Upper lobe of left lung (tissue), 6 donors: ENCODE measurements at places on chromosomes 7 and 10.
A peak's percentile ranks its signal among the peaks of the same experiment; 100 is the strongest.

DNA sequence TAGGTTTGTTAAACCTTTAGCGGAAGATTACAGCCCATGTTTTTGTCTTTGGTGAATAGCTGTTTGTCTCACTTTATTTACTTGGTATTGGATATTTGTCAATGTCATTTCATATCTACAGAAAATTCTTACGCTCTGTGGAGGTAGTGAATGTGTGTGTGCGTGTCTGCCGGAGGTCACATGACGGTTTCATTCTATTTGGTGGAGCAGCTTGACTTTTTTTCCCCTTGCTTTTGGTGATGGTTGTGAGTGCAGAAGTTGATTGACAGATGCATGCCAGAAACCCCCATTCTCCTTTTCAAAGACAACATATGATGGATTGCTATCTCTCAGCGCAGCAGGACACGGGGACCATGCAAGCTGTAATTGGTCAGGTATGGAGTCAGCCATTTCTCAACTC lies at the start of gene POU6F2:
Gene POU6F2, plus strand, starts transcription at position 225 of the 400 bp plus-strand sequence. Its CDS starts 45 bp downstream, at position 270.
- DNase-seq: no peak

DNA sequence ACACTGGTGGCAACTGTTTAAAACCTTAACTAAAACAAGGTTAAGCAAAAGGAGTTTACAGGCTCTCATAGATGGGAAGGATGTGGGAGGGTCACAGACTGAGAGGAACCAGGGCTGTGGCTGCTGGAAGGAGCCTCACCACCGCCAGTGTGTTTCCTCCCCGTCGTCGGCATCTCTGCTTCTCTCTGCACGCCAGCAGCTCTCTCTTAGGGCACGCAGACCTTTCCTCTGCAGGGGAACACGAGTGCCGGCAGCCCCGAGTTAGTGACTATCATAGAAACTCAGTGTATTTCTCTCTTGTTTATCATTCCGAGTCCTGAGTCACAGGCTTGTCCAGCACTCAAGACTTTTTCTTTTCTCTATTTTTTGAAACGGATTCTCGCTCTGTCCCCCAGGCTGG lies 8.1 kb upstream of the SH2D4B start:
- DNase-seq: no peak

GRCh38 chr10:5895804-5896203 lies 5.8 kb downstream of the FBH1 start:
- no peak for DNase-seq

DNA sequence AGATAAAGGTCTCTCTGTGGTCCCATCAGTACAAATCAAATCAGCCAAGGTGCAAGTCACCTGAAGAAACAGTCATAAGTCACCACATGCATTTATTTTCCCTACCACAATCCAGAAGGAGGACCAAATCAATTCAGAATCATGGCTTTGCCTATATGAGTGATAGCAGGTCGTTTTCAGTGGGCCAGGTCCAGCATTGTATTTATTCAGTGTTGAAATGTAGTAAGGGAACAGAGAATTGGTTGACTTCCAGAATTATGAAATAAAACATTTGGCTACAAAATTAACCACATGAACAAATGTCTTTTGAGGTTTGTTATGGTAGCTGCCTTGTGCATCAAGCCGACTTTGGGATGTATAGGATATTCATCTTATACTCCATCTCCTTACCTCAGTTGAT lies 88.4 kb downstream of the POLR1F start:
- no peak for DNase-seq

DNA sequence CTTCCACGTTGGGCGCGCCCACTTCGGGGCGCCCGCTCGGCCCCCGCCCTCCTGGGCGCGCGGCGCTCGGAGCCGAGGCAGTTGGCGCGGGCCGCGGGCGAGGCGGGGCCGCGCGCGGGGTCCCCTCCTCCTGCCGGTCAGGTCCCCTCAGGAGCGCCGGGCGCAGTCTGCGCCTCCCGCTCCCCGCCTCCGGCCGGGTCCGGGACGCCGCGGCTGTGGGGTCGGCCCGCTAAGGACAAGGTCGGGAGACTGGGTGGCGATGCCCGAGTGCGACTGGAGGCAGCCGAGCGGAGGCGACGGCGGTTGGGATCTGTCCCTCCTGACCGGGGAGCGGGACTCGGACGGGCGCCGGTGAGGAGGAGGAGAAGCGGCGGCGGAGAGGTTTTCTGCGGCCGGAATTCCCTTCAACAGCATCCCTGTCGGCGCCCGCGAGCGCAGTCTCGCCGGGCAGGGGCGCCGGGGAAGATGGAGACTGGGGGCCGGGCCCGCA lies at the start of gene ATRNL1:
Gene ATRNL1, plus strand, starts transcription at position 80 of the 490 bp plus-strand sequence. Its CDS starts 386 bp downstream, at position 466.
- peak; percentile 88 for DNase-seq

- no peak for DNase-seq
These were observed 32.4 kb upstream of the SEMA3E start for GRCh38 chr7:83681200-83681778.

DNA sequence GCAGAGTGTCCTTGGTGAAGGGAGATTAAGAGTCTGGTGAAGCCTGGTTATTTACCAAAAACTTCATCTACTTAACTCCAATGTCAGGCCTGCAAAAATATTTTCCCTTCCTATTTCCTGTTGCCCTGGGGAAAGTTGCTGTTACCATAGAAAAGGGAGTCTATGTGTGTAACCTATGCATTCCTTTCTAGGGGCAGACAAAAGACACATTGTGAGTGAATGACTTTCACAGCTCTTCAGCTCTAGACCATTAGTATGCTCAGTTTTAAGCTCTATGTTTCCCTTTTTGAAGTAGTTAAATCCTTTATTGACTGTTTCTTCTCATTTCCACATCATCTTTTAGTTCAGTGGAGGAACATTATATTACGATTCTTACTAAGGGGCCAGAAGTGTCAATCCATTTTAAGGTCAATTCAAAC lies 45.6 kb upstream of the SGCE start:
- DNase-seq: no peak

DNA sequence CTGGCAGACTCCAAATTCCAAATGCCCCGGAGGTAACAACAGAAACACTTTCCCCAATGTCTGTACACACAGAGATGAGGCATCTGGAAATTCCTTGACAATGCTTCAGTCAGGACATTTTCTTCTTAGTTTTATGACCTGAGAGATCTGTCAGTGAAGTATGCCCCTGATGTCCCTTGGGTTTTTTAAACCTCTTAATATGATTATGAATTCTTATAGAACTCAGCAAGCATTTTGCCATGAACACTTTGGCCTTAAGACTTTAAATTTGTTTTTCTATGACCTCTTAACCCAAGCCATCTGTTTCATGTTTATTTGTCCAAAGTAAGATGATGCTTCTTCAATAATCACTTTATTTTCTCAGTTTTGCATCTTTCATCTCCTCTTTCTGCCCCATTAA lies 1206.2 kb downstream of the GATA3 start:
- no peak for DNase-seq

GRCh38 chr7:24834128-24834798 lies 77.0 kb upstream of the GSDME start:
- peak; percentile 29 for DNase-seq

GRCh38 chr7:33805630-33806233 lies 99.6 kb upstream of the BMPER start:
- no peak for DNase-seq

GRCh38 chr7:49852619-49853462 lies 79.4 kb downstream of the VWC2 start:
- DNase-seq: peak; percentile 47

GRCh38 chr7:42189535-42189934 lies 47.5 kb downstream of the GLI3 start:
- no peak for DNase-seq

DNA sequence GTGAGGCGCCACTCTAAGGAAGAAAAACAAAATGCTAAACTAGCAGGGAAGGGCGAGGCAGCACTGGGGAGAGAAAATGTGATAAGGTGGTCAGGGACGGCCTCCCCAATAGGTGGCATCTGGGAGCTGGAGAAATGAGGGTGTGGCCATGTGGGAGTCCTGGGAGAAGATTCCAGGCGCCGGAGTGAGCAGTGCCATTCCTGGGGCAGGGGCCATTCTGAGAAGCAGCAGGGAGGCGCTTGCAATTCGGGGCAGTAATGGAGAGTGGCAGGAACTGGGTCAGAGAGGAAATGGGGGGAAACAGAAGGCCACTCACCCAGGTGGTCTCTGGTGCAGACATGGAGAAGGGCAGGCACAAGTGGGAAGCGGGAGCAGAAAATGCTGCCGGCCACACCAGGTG lies 61.8 kb upstream of the LRRC18 start:
- DNase-seq: no peak

DNA sequence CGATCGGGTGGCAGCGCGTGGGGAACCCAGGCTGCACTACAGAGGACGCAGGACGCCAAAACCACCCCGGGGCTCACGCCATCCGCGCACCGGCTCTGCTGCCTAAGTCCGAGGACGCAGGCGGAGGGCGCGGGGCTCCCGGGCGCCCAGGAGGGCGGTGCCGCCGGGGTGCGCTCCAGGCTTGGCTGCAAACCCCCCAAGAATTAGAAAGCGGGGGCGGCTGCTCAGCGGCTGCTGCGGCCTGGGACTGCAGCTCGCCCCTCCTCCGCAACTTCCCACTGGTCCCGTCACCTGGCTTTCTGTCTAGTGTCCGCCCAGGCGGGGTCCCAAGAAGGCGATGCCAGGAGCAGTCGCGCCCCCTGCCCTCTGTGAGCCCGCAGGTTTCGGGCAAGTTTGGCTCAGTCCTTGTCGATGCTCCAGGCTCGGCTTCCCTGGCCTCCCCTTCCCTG lies 1.7 kb upstream of the POU6F2 start:
- peak; percentile 79 for DNase-seq

DNA sequence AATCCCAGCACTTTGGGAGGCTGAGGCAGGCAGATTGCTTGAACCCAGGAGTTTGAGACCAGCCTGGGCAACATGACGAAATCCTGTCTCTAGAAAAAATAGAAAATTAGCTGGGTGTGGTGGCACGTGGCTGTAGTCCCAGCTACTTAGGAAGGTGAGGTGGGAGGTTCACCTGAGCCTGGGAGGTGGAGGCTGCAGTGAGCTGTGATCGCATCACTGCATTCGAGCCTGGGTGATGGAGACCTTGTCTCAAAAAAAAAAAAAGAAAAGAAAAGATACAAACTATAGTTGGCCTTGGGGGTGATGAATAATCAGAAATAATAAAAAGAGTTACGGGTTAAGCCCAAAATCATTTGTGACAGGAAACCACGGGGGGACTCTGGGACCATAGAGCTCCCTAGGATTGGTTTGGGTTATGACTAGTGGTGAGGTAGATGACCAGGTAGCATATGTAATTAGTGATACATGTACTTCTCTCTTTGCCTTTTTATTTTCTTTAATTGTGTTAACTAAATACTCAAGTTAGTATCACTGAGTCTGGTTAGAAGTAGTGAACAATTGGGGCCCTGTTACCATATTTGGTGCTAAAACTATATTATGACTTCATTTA lies 10.4 kb upstream of the ASCC1 start:
- no peak for DNase-seq

DNA sequence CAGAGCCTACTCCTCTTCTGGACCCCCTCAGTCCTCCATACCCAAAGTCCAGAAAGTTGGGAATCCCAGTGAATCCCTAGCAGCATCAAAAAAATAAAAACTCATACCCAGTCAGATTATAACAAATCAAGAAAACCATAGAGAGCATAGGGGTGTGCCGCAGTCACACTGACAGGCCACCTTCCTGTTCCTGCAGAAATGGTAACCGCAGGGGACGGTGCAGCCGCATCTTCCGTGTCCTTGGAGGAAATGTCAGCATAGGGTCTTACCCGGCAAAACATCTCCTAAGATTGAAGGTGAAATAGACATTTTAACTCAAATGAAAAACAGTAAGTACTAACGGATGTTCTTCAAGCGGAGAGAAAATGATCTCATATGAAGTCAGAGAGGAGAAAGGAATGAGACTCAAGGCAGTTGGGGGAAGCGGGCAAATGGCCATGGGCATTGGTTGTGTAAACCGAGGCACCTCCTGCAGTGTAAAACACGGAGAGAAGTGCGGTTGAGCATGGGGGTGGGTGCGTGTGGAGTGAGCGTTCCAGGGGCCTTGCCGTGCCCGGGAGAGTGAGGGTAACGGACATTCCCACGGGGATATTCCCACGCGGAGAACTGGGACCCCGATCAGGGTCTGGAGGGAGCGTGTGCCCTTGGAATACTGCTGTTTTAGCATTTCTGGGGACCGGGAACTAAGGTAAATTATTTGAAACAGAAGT lies 110.8 kb downstream of the NKX6-2 start:
- peak; percentile 12 for DNase-seq

DNA sequence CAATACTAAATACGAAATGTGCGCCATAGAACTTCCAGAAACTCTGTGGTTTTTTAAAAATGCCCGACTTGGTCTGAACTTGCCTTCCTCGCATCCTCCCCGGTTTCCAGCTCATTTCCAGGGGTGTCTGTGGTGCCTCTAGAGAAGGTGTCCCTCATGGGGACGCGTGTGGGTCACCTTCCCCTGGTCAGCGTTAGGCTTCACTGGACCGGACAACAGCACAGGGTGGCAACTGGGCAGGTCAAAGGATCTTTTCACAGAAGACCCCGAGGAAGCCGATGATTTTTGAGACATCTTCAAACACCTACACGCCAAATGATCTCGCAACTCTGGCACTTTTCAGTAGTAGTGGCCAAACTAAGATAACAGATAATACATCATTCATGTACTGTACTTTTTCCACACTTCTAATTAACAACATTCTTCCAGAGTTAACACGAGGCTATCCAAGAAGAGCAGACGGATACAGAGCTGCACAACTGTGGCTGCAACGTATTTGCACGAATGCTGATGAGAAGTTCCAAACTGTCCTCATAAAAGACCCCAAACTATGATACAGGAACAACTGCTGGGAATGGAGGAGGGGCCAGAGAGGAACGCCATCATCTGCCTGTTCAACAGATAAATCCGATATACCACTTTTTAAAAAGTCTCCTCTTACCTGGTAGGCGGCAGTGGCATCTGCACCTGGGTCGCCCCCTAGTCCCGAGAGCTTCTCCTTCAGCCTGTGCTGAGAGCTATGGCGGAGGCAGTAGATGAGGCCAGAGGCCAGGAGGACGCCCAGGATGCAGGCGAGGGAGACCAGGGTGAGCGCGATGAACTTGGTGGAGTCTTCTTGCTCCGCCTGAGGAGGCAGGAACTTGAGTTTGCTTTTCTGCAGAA lies 345.5 kb downstream of the DNAJB6 start:
- DNase-seq: no peak

- DNase-seq: no peak
These were observed 473.6 kb downstream of the PARD3 start for GRCh38 chr10:34341473-34341872.

- no peak for DNase-seq
These were observed 58.2 kb upstream of the SLC25A13 start for GRCh38 chr7:96380111-96380512.

GRCh38 chr10:46514899-46515298 lies 41.6 kb downstream of the GPRIN2 start:
- peak; percentile 15 for DNase-seq

GRCh38 chr10:99394761-99395386 lies 35.5 kb downstream of the GOT1 start:
- no peak for DNase-seq

- peak; percentile 49 for DNase-seq
These were observed 30.6 kb downstream of the PALD1 start for GRCh38 chr10:70508912-70509756.

GRCh38 chr7:44964384-44964830 lies 14.4 kb downstream of the MYO1G start:
- no peak for DNase-seq

- no peak for DNase-seq
These were observed 203.9 kb downstream of the TEX36 start for GRCh38 chr10:125479059-125479458.

GRCh38 chr7:48087349-48087748 lies 1.7 kb upstream of the UPP1 start:
- DNase-seq: no peak

- DNase-seq: peak; percentile 81
These were observed 29.2 kb downstream of the CYP2W1 start for GRCh38 chr7:1012004-1012715.

GRCh38 chr7:27242555-27243339 lies at the start of gene EVX1:
TSS of gene EVX1 (plus strand) at chr7:27242802. CDS start at chr7:27243031, 229 bp downstream.
- no peak for DNase-seq

GRCh38 chr10:129165076-129165720 lies 301.8 kb upstream of the MGMT start:
- DNase-seq: no peak

- DNase-seq: no peak
These were observed 860 bp downstream of the SEC31B start for GRCh38 chr10:100518761-100519241.
